ENCODE measurements at places on chromosomes 2 and 18.
A peak's percentile ranks its signal among the peaks of the same experiment; 100 is the strongest.

GRCh38 chr2:60710707-60711106 lies 45.4 kb upstream of the PAPOLG start:
- no peak for DNase-seq

GRCh38 chr2:191678437-191679100 lies 633 bp downstream of the NABP1 start:
- peak; percentile 69 for DNase-seq

DNA sequence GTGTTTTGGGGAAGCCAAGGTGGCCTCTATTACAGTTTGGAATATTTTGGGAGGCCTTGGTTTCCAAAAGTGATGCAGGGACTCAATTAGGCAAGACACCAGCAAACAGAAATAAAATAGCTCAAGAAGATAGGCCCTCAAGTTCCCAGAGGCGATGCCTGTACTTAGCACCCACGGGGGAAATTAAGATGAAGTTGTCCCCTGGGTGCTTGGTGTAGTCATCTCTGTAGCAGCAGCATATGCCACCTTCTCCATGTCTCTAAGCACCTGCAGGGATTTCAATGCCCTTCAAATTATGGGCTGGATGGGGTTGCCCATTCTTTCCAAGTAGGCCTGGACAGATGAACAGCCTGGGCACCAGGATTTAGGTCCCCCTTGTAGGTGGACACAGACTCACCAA lies 185.0 kb downstream of the CTIF start:
- no peak for DNase-seq

DNA sequence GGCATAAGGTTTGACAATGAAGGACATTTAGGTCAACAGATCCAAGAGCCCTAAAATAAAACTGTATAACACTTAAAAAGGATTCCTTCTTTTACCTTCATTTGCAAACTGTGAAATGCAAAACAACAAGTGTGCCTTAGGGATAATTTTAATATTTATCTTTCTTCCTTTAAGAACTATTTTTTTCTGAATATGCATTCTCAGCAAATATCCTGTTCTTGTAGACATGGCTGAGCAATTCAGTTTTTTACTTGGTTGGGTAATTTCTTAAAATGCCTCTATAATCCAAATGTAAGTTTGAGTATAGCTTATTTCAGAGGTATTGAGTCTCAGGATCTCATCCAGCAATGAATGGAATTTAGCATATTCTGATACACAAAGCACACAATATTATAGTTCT lies 43.0 kb upstream of the KCNJ3 start:
- no peak for DNase-seq

DNA sequence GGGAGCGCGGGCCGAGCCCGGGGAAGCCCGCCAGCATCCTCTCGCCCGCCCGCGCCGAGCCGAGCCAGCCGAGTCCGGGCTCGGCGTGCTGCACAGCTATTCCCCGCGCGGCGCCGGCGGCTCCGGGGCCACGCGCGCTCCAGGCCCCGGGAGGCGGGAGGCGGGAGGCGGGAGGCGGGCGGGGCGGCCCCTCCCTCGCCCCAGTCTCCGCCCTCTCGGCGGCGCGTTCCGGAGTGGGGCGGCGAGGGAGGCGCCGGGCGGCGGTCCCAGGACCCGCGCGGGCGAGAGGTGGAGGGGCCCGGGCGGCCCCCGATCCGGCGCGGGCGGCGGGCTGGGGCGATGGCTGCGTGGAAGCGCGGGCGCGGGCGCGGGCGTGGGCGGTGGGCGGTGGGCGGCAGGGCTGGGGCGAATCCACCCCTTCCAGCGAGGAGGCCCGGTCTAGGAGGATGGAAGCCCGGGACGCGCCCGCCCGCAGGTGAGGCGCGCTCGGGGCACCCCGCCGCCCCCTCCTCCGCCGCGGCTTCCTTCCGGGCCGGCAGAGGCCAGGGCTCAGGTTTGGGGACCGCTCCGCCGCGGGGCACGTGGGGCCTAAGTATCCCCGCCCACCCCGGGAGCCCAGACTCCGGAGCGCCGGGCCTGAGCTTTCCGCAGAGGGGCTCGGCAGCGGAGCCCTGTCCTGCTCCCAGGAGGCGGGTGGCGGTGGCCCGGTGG lies at the start of gene ADCY3:
ADCY3 (minus strand) TSS at position 140 of the 711 bp plus-strand sequence. CDS start 1,250 bp downstream, outside the sequence.
- DNase-seq, result peak; percentile 70

All from activated CD4-positive, alpha-beta memory T cell treated with anti-CD3 and anti-CD28 coated beads, Interleukin-2, amount 10 ng/mL, durations not matched to agents 7 days and 5 days (primary cell).